ENCODE measurements at places on chromosomes 3 and 15.

GRCh38 chr3:10992943-10993728, 588 bp downstream of the SLC6A1 start:
- DNase-seq = no peak

DNA sequence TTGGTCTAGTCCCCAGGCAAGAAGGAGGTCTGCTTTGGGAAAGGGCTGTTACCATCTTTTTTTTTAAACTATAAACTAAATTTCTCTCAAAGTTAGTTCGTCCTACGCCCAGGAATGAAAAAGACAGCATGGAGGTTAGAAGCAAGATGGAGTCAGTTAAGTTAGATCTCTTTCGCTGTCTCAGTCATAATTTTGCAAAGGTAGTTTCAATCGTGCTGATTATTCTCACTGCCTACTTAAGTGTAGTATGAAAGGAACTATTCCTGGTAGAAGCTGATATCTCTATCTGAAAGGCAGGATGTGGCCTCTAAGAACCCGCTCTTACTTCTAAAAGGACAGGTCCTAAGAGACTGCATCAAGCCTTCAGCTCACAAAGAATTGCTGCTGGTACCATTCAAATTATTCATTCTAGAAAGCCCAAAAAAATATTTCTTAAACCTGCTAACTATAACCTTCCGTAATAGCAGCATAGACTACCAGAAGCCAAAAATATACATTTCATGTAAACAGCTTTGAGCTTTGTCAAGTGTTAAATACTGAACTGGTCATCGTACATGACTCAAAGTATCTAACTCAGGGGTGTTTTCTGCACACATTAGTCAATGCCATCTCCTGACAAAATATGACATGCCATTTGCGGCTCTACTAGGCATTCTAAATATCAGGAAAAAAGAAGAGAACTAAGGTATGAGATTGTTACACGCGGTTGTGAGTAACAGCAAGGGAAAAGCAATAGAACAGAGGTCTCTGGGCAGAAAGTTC, 96.0 kb upstream of the CCDC80 start:
- DNase-seq = no peak

DNA sequence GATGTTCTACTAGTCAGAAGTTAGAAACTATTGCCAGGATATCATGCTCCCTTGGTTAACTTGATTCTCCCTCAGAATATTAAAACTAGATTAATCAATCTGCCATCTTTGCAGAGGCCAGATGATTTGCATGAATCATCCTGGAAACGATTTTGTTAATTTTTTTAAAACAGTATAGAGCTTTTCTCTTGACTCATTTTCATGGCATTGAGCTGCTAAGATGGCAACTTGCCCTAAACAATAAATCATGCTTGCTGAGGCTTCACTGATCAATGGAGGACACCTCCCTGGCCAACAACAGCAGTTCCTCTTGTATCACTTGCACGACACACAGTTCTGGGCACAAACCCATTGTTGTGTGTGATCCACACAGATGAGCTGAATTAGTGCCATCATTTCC, 109.1 kb downstream of the COL6A6 start:
- DNase-seq = peak; percentile 11

GRCh38 chr3:47365213-47366153, 15.3 kb upstream of the PTPN23 start:
- DNase-seq = peak; percentile 13

GRCh38 chr3:166554023-166554422, 716.8 kb upstream of the BCHE start:
- no peak for DNase-seq

DNA sequence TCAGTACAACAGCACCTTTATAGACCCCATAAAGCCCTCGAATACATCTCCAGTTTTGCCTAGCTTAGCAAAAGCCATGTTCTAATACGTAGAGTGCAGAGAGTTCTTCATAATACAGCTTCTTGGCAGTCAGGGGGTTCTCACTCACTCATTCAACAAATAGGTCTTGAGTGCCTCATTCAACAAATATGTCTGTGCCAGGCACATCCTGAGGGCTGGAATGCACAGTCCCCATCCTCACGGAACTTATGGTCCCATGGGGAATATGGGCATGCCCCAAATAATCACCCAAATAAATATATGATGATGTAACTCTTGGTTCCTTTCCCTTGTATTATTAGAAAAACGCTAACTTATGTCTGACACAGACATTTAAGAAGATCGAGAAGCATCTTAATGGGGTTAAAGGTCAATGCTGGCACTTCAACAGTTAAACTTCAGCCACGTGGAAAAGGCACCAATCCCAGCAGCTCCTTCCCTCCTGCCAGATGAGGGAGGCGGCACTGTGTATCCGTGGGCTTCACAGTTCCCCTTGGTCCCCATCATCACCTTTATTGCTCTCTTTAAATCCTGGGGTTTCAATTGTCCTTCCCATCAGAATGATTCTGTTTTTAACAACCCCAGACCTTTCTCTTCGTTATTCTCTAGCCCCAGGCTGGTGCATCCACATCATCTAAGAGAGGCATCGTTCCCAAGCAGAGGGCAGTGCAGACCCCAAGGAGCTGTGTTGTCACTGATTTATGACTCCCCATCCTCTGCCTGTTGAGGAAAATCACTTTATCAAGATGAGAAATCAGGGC, 18.9 kb upstream of the SEMA5B start:
- no peak for DNase-seq
